Esophagus squamous epithelium (tissue), 5 donors: ENCODE measurements at places on chromosomes 2 and 18.

- DNase-seq, result no peak
Measured at GRCh38 chr2:239216614-239217273, 184.1 kb downstream of the HDAC4 start.

GRCh38 chr18:51824746-51825145 lies 515.3 kb upstream of the DCC start:
- DNase-seq, result no peak

DNA sequence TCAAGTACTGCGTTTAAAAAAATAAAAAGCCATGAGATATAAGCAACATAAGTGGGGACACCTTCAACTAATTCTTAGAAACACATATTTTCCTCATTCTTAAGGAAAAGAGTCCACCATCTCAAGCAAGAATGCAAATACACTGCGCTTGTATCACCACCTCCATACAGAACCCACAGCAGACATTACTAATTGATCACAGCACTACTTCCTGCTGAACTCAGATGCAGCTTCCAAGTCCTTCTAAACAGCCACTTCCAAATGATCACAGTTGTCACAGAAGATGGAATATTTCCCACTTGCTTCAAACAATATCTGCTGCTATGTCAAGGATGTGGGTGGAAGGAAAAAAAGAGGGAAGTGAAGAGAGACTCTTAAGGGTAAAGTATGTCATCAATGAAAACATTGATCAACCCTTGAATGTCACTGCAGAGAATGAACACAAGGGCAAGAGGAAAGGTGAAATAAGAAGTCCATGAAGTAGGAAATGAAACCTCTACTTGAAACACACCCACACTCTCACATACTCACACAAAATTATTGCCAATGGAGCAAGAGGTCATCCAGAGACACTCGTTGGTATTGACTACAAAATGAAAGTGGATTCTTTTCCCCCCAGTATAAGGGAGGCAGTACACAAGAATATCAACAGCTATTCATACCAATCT lies 22.1 kb downstream of the TGFA start:
- no peak for DNase-seq

DNA sequence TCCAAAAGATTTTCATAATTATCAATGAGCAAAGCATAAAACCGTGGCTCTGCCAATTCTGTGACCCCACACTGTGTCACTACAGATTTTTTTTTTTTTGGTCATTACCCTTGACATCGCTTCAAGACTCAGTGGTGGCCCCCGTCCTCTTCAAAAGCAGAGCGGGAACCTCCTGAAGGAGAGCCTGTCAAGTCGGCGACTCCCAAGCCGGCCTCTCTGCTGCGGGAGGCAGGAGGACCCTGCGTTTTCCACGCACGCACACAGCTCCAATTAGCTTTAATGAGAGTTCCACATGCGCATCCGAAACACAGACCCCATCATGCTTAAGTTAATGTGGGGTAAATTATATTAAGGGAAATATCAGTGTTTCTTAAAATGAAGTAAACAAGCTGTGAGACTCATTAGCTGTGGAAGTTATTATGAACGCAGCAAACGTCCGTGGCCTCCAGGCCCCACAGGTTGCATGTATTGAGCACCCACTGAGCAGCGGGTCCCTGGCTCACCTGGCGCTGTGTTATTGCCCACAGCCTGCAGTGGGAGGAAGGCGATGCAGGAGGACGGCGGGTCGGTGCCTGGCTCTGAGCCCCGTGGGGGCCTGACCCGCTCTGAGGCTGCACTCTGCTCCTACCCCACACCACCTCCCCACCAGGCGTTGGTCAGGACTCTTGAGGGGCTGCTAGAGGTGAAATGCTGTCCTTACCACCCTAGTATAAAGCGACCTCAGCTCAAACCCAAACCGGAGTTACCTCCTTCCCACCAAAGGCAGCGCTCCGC lies 181.0 kb upstream of the SALL3 start:
- no peak for DNase-seq

DNA sequence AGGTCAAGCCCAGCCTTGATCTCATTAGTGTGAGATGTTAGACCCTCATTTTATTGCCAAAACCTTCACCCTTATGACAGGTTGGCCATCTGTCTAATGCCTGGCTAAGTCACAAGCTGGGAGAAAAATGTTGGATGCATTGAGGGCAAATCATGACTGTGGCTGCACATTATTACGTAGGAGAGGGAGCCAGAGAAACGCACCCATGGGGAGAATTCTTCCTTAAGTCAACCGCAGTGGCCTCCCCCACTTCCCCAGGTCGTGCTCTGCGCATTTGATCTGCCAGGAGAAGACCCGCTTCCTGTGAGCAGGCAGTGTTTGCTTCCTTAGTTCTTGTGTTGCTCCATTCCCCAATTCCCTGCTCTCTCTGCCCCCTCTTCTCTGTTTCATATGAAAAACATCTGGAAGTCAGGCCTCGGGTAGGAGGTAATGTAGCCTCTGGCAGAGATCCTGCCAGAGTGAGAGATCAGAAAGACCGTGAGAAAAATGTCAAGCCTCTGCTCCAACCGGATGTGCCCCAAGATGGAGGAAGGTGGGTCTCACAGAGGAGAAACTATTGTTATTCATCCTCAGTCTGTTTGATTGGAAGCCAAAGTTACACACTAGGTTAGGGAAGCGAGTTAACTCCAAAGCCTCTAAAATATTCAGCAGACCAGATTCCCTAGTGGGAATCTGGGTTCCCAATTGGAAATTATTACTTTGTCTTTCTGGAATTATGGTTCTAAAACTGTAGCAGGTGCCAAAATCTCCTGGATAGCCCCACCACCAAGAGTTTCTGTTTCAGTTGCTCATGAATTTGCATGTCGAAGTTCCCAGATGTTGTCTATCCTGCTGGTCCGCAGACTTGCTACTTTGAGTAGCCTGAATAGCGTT lies 144.3 kb upstream of the PELI1 start:
- no peak for DNase-seq

DNA sequence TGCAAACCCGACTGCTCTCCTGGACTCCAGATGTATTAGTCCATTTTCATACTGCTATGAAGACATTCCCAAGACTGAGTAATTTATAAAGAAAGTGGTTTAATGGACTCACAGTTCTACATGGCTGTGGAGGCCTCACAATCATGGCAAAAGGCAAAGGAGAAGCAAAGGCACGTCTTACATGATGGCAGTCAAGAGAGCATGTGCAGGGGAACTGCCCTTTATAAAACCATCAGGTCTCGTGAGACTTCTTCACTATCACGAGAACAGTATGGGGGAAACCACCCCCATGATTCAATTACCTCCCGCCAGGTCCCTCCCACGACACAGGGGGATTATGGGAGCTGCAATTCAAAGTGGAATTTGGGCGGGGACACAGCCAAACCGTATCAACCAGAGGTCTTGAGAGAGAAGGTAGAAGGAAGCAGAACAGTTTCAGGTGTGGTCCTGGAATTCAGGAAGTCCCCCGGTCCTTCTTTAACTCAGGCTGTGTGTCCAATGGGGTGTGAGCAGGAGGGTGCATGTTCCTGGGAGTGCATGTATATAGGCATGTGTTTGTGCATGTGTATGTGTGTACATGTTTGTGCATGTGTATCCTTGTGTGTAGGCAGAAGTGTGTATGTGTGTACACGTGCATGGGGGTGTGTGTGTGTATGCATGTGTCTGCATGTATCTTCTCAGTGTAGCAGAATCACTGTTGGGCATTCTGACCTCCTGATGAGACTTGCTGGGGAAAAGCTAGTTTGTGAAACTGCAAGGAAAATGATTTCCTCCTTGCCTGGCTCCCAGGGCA lies 46.2 kb downstream of the GREB1 start:
- no peak for DNase-seq

GRCh38 chr18:65788373-65788772 lies 37.6 kb downstream of the CDH7 start:
- DNase-seq, result no peak
